Islet precursor cell (in vitro differentiated cells): ENCODE measurements at places on chromosomes 5 and 9.

- DNase-seq, result no peak
These were observed 16.5 kb upstream of the SPDL1 start for GRCh38 chr5:169567079-169567478.

GRCh38 chr5:136064510-136064909 is 35.7 kb downstream of the TGFBI start:
- DNase-seq, result peak; percentile 56

DNA sequence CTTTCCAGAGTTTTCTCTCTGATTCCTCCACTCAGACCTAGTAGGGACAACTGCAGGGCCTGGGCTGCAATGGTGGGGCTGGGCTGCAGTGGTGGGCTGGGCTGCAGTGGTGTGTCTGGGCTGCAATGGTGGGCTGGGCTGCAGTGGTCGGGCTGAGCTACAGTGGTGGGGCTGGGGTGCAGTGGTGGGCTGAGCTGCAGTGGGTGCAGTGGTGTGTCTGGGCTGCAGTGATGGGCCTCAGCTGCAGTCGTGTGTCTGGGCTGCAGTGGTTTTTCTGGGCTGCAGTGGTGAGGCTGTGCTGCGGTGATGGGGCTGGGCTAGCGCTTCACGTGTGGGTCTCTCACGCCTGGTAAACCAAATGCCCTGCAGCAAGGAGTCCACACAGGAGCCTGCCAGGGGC is 27.4 kb downstream of the ABO start:
- DNase-seq, result peak; percentile 40

DNA sequence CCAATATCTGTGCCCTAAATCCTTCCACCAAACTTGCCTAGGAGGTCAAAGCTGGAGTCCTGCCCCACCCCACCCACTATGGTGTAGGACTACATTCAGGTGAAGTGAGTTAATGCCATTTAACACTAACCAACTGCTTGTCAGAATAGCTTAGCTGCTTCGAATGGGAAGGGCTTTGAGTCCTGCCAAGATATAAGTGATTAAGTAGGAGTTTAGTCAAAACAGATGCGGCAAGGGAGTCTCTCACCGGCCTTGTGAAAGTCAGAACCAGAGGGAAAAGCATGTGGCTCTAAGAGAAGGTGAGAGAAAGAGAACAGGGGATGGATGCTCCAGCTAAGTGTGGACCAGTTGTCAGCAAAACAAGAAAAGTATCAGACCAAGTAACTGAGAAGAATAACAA is 132.6 kb downstream of the SPOCK1 start:
- no peak for DNase-seq

GRCh38 chr9:77977210-77977611 is 54.4 kb downstream of the GNAQ start:
- peak; percentile 73 for DNase-seq

- DNase-seq, result no peak
These were observed 100.1 kb upstream of the DHFR start for GRCh38 chr5:80754900-80755299.

DNA sequence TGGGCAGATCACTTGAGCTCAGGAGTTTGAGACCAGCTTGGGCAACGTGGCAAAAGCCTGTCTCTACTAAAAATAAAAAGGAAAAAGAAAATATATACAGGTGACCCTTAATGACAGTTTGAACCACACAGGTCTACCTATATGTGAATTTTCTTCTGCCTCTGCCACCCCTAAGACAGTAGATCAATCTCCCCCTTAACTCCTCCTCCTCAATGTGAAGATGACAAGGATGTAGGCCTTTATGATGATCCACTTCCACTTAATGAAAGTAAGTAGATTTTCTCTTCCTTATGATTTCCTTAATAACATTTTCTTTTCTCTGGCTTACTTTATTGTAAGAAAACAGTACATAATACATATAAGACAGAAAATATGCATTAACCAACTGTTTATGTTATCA is 3.4 kb downstream of the AKNA start:
- DNase-seq, result no peak

DNA sequence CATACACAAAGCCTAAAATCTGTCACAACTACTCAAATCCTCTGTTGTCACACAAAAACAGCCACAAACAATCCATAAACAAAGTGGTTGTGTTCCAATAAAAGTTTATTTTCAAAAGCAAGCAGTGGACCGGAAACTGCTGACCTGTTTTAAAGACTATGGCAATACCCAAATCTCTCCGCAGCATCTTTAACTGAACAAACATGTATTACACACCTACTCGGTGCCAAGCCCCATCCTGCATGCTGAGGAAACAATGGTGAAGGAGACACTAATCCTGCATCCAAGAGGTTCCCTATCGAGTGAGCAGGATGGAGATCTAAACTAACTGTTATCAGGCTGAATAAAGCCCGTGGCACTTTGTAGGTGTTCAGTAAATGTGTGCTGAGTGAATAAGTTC is 11.2 kb downstream of the CDK5RAP2 start:
- no peak for DNase-seq

DNA sequence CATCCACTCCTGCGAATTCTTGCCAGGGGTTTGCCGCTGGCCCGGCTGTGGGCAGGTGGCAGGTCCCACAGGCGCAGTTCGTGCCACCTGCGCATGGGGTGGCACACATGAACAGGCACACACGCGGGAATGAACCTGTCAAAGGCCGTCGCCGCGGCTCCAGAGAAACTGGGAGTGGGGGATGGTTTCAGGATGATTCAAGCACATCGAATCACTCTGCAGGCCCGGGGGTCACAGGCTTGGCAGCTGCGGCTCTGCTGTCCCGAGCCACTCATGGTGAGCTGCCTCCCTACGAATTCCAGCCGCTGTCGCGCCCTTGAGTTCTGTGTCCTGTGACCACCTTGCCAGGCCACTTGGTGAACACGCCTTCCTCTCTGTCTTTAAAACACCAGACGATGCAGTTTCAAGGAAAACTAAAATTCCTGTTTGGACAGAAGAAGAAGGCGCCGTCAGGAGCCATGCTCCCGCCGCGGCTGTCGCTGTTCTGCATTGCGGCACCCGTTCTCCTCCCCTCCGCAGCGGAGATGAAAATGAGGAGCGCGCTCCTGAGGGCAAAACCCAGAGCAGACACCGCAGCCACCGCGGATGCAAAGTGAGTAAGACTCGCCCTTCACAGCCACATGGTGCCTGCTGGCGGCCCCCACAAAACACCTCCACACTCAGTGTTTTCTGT is 15.4 kb upstream of the EXOC3 start:
- peak; percentile 48 for DNase-seq

- peak; percentile 70 for DNase-seq
These were observed 136.3 kb upstream of the RASEF start for GRCh38 chr9:83199240-83199639.

DNA sequence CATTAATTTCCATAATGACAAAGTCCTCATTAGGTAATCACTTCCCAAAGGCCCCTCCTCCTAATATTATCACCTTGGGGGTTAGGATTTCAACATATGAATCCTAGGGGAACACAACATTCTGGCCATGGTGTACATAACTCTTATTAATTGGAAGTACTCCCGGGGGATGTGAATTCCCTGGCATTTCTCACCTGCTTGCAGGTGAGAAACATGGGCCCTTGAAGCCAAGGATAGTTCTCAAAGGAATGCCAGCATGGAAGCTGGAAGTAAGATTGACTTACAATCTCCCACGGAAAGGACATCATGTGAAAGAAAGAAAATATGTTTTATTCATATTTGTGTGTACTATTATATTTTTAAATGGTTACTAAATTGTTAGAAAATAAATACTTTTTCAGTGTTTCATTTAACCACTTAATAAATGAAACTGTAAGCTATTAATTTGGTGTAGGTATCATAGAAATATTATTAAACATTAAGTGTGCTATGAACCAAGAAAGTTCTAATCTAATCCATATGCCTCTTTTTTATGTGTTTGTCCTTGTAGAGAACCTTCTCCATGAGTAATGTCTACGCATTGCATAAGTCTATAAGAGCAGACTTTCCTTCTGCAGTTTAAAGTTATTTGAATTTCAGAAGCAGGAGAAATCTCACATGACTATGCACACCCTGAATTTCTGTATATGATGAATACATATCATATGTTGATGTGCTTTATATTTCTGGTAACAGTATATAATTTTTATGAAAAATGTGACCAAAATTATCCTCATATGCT is 59.4 kb downstream of the ANXA1 start:
- no peak for DNase-seq

DNA sequence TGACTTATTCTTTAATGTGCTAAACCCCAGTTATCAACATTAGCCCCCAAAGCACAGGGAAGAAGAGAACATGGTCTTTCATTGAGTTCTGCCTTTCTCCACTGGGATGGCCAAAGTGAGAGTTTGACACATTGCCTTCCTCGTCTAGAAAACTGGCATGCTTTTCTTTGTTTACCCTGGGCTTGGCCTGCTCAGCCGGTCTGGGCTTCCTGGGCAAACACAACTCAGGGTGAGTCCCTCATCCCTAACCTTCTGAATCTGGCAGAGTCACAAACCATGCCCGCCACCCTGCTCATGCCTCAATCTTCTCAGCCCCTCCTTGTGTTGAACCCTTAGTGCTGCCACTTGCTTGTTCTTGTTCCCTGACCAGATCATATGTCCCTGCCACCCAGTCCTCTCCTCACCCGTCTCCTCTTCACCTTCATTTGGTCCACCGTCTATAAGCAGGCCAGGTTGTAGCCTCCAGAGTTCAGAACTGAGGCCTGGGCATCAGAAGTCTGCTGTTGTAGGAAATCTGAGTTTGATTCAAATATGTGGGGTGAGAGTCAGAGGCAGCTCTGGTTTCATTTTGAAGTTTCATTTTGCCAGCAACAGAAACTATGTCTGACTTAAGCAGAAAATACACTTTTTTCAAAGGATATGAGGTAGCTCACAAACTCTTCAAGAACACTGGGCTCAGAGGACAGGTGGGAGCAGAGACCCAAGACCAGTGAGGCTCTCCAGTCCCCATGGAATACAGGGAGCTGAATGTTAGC is 217.6 kb downstream of the NDUFS4 start:
- no peak for DNase-seq

- peak; percentile 75 for DNase-seq
These were observed 9.7 kb downstream of the ORM2 start for GRCh38 chr9:114339130-114339908.

DNA sequence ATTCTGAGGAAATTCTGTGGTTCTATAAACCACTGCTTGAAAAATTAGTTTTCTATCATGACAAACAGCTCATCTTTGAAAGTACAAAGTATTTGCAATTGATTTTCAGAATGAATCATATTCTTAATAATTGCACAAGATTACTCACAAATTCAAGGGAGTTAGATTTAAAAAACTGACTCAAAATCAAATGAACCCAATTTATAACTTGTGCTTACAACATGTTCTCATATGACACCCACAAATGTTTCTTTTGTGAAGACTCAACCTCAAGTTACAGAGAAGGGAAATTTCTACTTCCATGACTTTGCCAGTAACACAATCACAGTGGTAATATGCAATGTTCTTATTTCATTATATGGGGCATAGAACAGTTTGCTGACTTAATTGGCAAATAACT is 272.0 kb upstream of the ACTBL2 start:
- no peak for DNase-seq

GRCh38 chr5:34536699-34537098 is 119.4 kb upstream of the RAI14 start:
- DNase-seq, result no peak

DNA sequence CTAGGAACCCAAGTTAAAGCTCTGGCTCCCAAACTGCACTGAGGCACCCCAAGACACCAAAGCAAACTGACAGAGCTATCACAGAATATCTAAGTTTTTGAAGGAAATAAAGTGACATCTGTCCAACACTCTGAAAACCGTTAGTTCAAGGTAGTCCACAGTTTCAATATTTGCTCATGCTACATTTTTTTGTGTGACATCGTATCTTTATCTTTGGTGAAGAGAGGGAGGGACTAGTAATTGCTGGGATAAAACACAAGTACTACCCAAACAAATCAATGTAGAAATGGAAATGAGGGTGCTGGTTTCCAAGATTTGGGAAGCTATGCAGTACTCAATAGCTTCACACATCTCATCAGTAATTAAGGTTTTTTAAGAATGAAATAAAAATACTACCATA is 20.6 kb downstream of the LIFR start:
- no peak for DNase-seq

DNA sequence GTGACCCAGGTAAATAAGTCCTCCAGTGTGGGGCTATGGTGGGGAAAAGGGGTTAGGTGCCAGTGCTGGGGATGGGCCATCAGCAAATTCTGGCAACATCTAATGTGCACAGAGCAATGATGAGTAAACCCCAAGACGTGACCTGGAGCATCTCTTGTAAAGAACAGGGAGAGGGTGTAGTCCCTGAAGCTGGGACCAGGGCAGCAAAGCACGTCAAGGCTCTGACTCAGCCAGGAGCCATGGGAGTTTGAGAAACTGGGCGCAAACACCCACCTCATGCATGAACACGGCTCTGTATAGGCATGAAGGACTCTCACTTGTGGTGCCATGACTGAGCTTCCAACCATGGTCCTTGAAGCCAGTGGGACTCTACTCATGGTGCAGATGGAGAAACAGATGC is 51.8 kb downstream of the DUSP1 start:
- no peak for DNase-seq

DNA sequence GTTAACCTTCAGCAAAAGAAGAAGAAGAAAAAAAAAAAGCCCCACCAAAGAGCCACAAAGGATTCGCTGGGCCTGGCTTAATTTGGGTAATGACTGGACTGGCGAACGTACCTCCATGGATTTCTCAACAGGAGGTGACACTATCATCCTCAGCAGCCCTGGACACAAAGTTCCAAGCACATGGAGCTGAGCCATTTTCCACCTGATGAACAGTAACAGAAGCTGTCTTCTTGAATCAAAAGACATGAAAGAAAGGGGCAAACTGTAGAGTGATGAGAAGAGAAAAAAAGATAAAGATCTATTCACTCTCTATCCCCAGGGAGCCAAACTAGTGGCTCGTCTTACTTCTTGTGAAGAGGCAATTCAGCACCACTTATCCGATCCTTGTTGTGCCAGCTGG is 150.2 kb upstream of the TRPM3 start:
- no peak for DNase-seq

- no peak for DNase-seq
These were observed 174.8 kb downstream of the ENC1 start for GRCh38 chr5:74465724-74466123.

GRCh38 chr9:97848480-97849237 is 4.4 kb upstream of the FOXE1 start:
- DNase-seq, result no peak

DNA sequence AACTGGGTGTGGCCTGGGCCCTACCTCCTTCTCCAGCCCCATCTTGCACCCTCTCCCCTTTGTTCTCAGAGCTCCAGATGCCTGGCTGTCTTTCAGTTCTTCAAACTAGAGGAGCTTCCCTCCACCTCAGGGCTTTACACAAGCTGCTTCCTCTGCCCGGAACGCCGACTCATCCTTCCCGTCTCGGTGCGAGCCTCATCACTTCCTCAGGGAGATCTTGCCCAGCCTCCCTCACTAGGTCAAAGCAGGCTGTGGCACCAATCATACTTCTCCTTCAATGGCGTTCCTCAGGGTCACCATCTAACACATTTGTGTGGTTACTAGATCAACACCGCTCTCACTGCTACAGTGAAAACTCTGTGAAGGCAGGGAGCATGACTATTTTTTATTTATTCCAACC is 56.2 kb upstream of the ZSWIM6 start:
- peak; percentile 79 for DNase-seq

DNA sequence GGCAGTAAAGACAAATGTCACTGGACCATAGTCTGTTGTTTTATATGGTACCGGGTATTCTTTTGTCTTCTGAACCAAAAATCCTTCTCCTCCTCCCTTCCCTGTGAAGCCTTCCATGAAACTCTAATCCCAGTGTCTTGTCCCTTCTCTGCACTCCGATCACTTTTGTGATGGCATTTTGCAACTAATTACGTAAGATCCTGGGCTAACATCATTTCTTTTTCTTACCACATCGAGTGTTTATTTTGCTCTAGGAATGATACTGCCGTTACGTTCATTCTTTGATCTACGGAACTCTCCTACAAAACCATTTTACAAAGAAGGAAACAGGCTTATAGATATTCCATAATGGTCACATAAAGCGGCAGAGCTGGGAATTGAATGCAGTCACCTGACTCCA is 33.7 kb downstream of the SNX18 start:
- DNase-seq, result no peak
